ENCODE measurements at places on chromosomes 3 and 15. TPM values are rescaled to one million over a fixed set of nuclear protein-coding genes. Genes with fewer than 3 reads are reported as not detected.

The C3orf85 gene
- not detected for total RNA-seq

The MED12L gene
- 6.4 TPM for total RNA-seq

The HTR3E gene
- not detected for total RNA-seq

- H3K4me1 ChIP-seq = no peaks in the 10 kb centered on the region
- H3K36me3 ChIP-seq = no peaks in the 10 kb centered on the region
- H3K27me3 ChIP-seq = no peaks in the 10 kb centered on the region
- no peak overlapping the region for H3K4me3 ChIP-seq
- no peak overlapping the region for H3K27ac ChIP-seq
- DNase-seq = peak; percentile 59
These were observed 296.6 kb downstream of the SUCLG2 start for GRCh38 chr3:67357610-67358458.

DNA sequence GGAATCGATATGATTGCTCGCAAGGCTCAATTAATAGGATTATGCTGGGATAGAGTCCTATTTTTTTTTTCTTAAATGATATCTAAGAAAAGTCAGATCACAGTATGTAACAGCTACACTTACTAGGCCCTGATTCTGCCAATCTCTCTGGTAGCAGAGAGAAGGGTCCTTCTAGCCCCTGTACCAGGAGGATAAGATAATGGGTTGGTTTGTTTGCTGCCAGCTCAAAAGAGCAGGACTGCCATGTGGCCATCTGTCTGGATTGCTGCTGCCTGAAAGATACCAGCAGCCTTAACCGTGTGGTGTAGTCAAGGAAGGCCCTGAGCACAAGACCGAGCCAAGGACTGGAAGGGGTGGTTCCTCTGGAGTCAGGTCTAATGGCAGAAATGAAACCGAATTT lies 236.4 kb downstream of the KLF13 start:
- no peak for DNase-seq
- H3K4me1 ChIP-seq = no peaks in the 10 kb centered on the region
- no peak overlapping the region for H3K27ac ChIP-seq

DNA sequence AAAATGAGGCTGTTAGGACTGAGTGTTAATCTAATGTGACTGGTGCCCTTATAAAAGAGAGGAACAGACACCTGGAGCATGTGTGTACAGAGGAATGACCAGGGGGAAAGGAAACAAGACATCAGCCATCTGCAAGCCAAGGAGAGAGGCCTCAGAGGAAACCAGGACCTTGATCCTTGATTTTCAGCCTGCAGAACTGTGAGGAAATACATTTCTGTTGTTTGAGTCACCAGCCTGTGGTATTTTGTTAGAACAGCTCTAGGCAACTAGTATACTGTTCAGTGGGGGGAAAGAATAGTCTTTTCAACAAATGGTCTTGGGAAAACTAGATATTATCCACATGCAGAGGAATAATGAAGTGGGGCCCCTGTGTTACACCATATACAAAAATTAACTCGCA lies 80.6 kb downstream of the CCR1 start:
- no peak overlapping the region for H3K4me3 ChIP-seq
- peaks cover 13% of the 10 kb centered on the region for H3K4me1 ChIP-seq
- H3K36me3 ChIP-seq = no peaks in the 10 kb centered on the region
- no peak overlapping the region for H3K27ac ChIP-seq

DNA sequence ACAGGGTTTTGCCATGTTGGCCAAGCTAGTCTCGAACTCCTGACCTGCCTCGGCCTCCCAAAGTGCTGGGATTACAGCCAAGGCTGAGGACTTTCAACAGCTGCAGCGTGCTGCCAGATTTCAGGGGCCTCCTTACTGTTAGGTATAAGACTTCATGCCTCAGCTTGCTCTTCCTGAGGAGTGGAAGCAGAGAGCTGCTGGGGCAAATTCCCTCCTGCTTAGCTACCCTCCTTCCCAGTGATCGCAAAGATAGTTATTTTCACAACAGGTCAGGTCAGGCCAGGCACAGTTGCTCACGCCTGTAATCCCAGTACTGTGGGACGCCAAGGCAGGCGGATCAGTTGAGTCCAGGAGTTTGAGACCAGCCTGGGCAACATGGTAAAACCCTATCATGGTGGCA lies 2.6 kb upstream of the CPNE9 start:
- H3K36me3 ChIP-seq = peaks cover 3% of the 10 kb centered on the region
- H3K27me3 ChIP-seq = no peaks in the 10 kb centered on the region
- H3K27ac ChIP-seq = no peak overlapping the region
- no peak for DNase-seq
